ENCODE measurements at places on chromosomes 7 and 10. TPM values are rescaled to one million over a fixed set of nuclear protein-coding genes. Genes with fewer than 3 reads are reported as not detected.

GRCh38 chr10:25502453-25502852 lies 327.7 kb downstream of the GPR158 start:
- no peaks in the 10 kb centered on the region for H3K36me3 ChIP-seq
- H3K4me1 ChIP-seq, result no peaks in the 10 kb centered on the region
- no peak for DNase-seq
- H3K27me3 ChIP-seq, result no peaks in the 10 kb centered on the region

- H3K27ac ChIP-seq, result no peak overlapping the region
- H3K27me3 ChIP-seq, result no peaks in the 10 kb centered on the region
- no peak for DNase-seq
- H3K4me3 ChIP-seq, result no peak overlapping the region
- H3K36me3 ChIP-seq, result no peaks in the 10 kb centered on the region
Measured at GRCh38 chr7:117946151-117946633, 73.0 kb upstream of the CTTNBP2 start.

Gene NEURL1
- 2.6 TPM for total RNA-seq

DNA sequence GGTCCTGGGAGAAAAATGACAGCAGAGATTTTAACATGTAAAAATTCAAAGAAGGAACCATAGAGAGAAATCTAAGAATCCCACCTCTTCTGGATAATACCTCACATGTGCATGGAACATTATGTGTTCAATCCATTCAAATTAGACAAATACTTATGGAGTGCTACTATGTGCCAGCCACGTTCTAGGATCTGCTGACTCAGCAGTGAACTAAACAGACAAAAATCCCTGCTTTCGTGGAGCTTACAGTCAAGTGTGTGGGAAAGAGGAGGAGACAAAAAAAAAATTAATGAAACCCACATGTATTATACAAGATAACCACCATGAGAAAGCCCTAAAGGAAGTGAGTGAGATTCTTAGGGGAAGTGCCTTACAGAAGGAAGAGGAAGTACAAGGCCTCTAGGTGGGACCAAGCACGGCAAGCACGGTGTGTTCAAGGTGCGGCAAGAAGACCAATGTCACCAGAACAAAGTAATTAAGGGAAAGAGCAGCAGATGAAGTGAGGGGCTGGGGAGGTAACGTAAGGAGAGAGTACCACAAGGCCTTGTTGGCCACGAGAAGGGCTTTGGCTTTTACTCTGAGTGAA lies 71.0 kb downstream of the SLC25A13 start:
- no peaks in the 10 kb centered on the region for H3K27me3 ChIP-seq
- H3K27ac ChIP-seq, result no peak overlapping the region
- H3K36me3 ChIP-seq, result no peaks in the 10 kb centered on the region
- no peak for DNase-seq

DNA sequence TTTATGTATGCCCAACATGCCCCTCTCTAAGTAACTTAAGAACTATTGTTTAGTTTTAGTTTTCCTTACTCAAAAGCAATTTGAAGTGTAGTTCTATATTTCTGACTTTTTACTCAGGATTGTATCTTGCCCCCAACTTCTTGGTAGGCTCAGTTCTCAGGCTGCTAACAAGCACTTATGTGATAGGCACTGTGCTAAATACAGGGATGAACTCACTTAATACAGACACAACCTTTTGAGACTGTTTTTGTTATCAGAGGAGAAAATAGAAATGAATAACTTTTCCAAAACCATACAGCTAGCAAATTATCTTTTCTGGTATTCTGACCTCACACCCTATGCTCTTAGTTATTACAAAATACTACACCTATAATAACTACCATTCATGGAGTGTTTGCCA lies 16.3 kb downstream of the TAX1BP1 start:
- no peak overlapping the region for H3K4me3 ChIP-seq
- H3K36me3 ChIP-seq, result peaks cover 37% of the 10 kb centered on the region
- H3K27ac ChIP-seq, result no peak overlapping the region

- H3K27me3 ChIP-seq, result no peaks in the 10 kb centered on the region
- no peak overlapping the region for H3K27ac ChIP-seq
- no peak for DNase-seq
Measured at GRCh38 chr10:19683960-19684359, 132.3 kb upstream of the PLXDC2 start.

Gene IL15RA
- total RNA-seq, result not detected

DNA sequence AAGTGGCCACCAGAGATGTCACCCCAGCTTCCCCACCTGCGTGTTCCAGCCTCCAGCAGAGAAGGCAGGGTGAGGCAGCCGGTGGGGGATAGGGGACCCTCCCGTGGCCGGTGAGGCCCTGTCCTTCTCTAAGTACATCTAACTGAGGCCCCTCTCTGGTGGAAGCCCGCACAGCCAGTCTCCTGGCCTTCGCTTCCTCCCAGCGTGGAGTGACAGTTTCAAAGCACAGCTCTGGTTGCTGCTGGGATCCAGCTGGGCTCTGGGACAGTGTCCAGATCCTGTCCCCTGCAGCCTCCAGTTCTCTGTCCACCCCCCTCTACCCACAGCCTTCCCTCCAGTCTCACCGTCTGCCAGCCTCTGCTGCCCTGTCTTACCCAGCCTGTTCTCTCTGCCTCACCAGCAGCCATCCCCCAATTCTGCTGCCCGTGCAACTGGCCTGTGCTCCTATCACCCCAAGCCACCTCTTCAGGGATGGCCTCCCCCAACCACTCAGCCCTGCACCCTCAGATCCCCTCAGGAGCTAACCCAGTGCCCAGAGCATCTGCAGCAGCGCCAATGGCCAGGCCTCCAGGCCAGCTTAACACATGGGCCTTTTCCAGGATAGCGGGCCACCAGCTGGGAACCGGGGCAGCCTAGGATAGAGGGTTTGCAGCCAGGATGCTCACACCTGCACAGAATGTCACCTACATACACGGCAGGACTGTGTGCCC lies 16.3 kb upstream of the SH2B2 start:
- no peak overlapping the region for H3K4me3 ChIP-seq
- H3K4me1 ChIP-seq, result no peaks in the 10 kb centered on the region
- DNase-seq, result no peak
- H3K36me3 ChIP-seq, result no peaks in the 10 kb centered on the region

Gene TAS2R4
- total RNA-seq, result 0.18 TPM

DNA sequence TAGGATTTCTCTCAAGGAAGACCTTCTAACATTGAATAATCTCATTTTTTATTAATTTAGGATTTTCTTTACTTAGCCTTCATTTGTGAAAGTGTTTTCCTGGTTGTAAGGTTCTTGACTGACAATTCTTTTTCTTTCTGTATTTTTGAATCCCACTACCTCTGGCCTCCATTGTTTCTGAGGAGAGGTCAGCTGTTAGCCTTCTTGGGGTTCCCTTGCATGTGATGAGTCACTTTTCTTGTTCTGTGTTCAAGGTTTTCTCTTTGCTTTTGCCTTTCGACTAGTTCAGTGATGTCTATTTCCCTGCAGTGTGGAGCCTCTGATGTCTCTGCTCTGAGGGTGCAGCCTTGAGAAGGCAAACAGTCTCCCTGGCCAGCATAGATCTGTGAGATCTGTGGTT lies 304.1 kb upstream of the ZNF32 start:
- no peak for DNase-seq
- no peak overlapping the region for H3K27ac ChIP-seq
- H3K27me3 ChIP-seq, result no peaks in the 10 kb centered on the region
- no peaks in the 10 kb centered on the region for H3K36me3 ChIP-seq
- no peaks in the 10 kb centered on the region for H3K4me1 ChIP-seq

GRCh38 chr10:97780841-97781617 lies 9.2 kb upstream of the SFRP5 start:
- peak; percentile 94 for DNase-seq
- peak overlapping the region; percentile 7 for H3K4me3 ChIP-seq
- no peaks in the 10 kb centered on the region for H3K36me3 ChIP-seq
- no peaks in the 10 kb centered on the region for H3K27me3 ChIP-seq
- H3K4me1 ChIP-seq, result peaks cover 44% of the 10 kb centered on the region

DNA sequence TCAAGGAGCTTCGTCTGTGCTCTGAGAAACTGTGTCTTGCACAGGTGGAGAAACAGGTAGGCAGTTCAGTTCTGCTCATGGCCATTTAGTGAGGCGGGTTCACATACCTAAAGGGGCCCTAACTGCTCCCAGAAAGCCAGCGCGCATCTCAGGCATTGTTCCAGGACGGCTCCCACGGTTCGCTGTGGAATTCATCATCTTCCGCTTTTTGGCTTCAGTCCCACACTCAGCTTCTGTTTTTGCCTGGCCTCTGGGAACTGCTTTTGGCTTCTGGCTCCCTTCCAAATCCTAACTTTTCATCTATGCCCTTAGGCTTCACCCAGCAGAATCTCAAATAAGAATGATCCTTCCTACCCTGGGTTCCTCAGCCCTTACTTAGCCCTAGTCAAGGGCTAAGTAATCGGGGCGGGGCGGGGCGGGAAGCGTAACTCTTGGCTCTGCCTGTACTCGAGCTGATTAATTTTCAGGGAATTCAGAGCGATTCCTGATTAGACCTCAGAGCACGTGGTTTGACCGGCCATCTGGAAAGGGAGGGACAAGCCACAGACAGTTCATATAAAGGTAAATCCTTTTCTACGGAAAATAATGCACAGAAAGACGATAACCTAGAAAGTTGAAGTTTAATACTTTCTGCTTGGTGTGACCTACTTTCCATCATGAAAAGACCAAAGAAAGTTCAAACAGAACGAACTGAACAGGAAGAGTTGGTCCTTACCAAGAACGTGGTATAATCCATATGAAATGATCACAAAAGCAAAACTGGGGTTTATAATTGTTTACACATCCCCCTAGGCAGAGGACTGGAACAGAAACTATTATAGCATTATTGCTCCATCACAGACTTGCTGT lies 105.7 kb downstream of the ST8SIA6 start:
- no peaks in the 10 kb centered on the region for H3K36me3 ChIP-seq
- H3K27ac ChIP-seq, result no peak overlapping the region
- peak; percentile 78 for DNase-seq
- H3K4me1 ChIP-seq, result peaks cover 2% of the 10 kb centered on the region
- H3K27me3 ChIP-seq, result no peaks in the 10 kb centered on the region

DNA sequence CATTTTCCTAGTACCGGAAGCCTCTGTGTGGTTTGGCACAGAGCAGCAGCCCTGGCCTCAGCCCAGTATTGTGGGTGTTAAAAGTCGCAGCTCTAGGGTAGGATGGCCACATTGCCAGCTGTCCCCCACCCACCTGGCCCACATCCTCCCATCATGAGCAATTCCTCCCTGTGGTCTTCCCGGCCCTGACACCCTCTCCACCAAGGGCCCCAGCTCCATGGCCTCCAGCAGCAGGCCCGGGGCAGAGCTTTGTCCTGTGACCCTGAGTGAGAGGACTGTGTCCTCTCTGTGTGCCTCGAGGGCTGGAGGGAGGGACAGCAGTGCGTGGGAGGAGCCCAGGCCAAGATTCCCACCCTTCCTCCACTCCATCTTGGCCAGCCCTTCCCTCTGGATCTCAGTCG lies 93.7 kb downstream of the MYL10 start:
- no peak overlapping the region for H3K4me3 ChIP-seq
- no peaks in the 10 kb centered on the region for H3K36me3 ChIP-seq
- peaks cover 12% of the 10 kb centered on the region for H3K4me1 ChIP-seq
- no peak overlapping the region for H3K27ac ChIP-seq
- peak; percentile 61 for DNase-seq

DNA sequence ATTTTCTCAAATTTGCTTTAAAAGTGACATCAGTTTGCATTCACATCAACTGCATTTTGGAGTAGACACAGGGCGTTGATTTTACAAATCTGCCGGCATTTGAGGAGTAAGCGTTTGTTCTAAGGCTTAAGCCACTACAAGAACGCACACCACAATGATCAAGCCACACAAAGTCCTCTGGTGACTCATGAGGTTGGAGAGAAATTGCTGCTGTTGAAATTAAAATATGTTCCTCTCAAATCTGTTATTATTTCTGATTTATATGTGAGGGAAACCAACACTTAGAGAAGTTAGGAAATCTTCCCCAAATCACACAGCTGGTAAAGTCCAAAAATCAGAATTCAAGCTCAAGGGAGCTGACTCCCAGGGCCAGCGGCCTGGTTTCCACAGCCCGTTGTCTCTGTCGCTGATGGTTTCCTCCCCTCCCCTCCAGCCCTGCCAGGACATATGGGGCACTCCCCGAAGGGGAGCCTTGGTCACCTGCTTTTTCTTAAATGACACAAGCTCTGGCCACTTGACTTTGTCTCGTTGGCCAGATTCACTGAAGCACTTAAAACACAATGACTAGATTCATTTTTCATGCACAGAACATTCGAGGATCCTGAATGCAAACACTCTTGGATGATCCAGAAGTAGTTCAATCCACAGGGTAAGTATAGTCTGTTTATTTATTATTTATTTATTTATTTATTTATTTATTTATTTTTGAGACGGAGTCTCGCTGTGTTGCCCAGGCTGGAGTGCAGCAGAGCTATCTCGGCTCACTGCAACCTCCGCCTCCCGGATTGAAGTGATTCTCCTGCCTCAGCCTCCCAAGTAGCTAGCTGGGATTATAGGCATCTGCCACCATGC lies 29.2 kb upstream of the KLF6 start:
- no peaks in the 10 kb centered on the region for H3K36me3 ChIP-seq
- no peaks in the 10 kb centered on the region for H3K27me3 ChIP-seq
- no peak overlapping the region for H3K27ac ChIP-seq

GRCh38 chr10:73597346-73597745 lies 6.2 kb upstream of the USP54 start:
- H3K36me3 ChIP-seq, result no peaks in the 10 kb centered on the region
- peaks cover 8% of the 10 kb centered on the region for H3K4me1 ChIP-seq
- H3K27me3 ChIP-seq, result no peaks in the 10 kb centered on the region
- H3K4me3 ChIP-seq, result no peak overlapping the region
- H3K27ac ChIP-seq, result no peak overlapping the region
- no peak for DNase-seq

Gene GRID2IP
- 0.12 TPM for total RNA-seq

GRCh38 chr10:100620087-100620835 lies 84.5 kb downstream of the HIF1AN start:
- no peaks in the 10 kb centered on the region for H3K36me3 ChIP-seq
- no peak for DNase-seq
- H3K27ac ChIP-seq, result no peak overlapping the region
- H3K4me3 ChIP-seq, result no peak overlapping the region

DNA sequence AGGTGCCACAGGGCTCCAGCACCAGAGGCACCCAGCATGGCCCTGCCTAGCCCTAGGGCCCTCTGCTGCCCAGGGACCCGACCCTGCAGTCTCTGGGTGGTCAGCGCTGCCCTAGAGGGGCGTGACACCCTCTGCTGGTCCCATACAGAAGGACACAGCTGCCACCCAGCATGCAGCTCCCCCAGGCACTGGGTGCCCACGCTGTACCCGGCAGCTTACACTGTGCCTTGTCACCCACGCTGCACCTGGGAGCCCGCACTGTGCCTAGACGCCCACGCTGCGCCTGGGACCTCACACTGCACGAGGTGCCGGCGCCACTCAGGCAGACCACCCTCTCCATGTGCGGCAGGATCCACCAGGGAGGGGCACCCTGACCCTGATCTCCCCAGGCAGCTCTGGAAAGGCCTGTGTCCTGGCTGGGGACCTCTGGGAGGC lies 55.2 kb downstream of the PWWP2B start:
- H3K27ac ChIP-seq, result no peak overlapping the region
- H3K36me3 ChIP-seq, result no peaks in the 10 kb centered on the region
- DNase-seq, result no peak
- no peaks in the 10 kb centered on the region for H3K27me3 ChIP-seq
- H3K4me1 ChIP-seq, result no peaks in the 10 kb centered on the region

DNA sequence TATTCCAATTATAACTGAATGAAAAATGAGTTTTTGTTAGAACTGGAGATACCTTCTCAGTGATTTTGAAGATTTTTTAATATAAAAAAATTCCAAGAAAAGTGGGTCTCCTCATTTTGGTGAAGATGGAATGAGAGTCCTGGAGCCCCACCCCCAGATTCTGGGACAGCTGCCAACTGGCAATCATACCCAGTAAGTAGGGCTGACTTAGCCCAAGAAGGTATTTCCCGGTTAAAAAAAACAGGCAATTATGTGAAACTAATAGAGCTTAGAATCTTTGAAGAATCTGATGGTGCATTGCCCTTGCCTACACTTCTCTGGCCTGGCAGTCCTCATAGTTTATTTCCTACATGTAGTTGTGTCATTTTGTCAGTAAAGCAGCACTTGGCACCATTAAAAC lies 52.8 kb upstream of the VWDE start:
- H3K4me3 ChIP-seq, result no peak overlapping the region
- peak; percentile 24 for DNase-seq
- H3K36me3 ChIP-seq, result no peaks in the 10 kb centered on the region
- no peaks in the 10 kb centered on the region for H3K4me1 ChIP-seq

Data from SJCRH30 (cell line).